ENCODE measurements at places on chromosomes 7 and 10.
A peak's percentile ranks its signal among the peaks of the same experiment; 100 is the strongest.

- no peaks in the 10 kb centered on the region for H3K27me3 ChIP-seq
- no peak for DNase-seq
- H3K27ac ChIP-seq: no peak overlapping the region
- H3K36me3 ChIP-seq: no peaks in the 10 kb centered on the region
- H3K4me3 ChIP-seq: no peak overlapping the region
Observed at GRCh38 chr7:3080106-3080505, 36.4 kb upstream of the CARD11 start.

GRCh38 chr7:891805-892204 is 15.5 kb downstream of the GET4 start:
- DNase-seq: no peak
- H3K36me3 ChIP-seq: peaks cover 63% of the 10 kb centered on the region
- no peak overlapping the region for H3K4me3 ChIP-seq

- no peak overlapping the region for H3K4me3 ChIP-seq
- no peak overlapping the region for H3K27ac ChIP-seq
- H3K27me3 ChIP-seq: no peaks in the 10 kb centered on the region
Observed at GRCh38 chr10:20995123-20995987, 98.2 kb upstream of the NEBL start.

- H3K4me3 ChIP-seq: no peak overlapping the region
- H3K27me3 ChIP-seq: peaks cover 8% of the 10 kb centered on the region
- peaks cover 42% of the 10 kb centered on the region for H3K4me1 ChIP-seq
- no peak for DNase-seq
Observed at GRCh38 chr10:102770792-102771191, 27.0 kb downstream of the WBP1L start.

GRCh38 chr7:99531354-99531765 is 20.6 kb downstream of the FAM200A start:
- H3K27ac ChIP-seq: no peak overlapping the region
- no peak overlapping the region for H3K4me3 ChIP-seq
- no peaks in the 10 kb centered on the region for H3K4me1 ChIP-seq
- DNase-seq: no peak
- no peaks in the 10 kb centered on the region for H3K27me3 ChIP-seq

- H3K27me3 ChIP-seq: no peaks in the 10 kb centered on the region
- no peak for DNase-seq
- H3K36me3 ChIP-seq: no peaks in the 10 kb centered on the region
Observed at GRCh38 chr7:158357898-158358821, 229.5 kb downstream of the PTPRN2 start.

GRCh38 chr7:36852931-36853330 is 128.6 kb upstream of the AOAH start:
- no peaks in the 10 kb centered on the region for H3K4me1 ChIP-seq
- peaks cover 20% of the 10 kb centered on the region for H3K36me3 ChIP-seq
- no peak overlapping the region for H3K27ac ChIP-seq

- no peaks in the 10 kb centered on the region for H3K4me1 ChIP-seq
- H3K27ac ChIP-seq: peak overlapping the region; percentile 1
- H3K4me3 ChIP-seq: no peak overlapping the region
Observed at GRCh38 chr10:61389887-61390286, 63.3 kb downstream of the TMEM26 start.

- no peak overlapping the region for H3K4me3 ChIP-seq
- no peak for DNase-seq
- H3K27me3 ChIP-seq: no peaks in the 10 kb centered on the region
Observed at GRCh38 chr10:19579761-19580545, 236.3 kb upstream of the PLXDC2 start.

DNA sequence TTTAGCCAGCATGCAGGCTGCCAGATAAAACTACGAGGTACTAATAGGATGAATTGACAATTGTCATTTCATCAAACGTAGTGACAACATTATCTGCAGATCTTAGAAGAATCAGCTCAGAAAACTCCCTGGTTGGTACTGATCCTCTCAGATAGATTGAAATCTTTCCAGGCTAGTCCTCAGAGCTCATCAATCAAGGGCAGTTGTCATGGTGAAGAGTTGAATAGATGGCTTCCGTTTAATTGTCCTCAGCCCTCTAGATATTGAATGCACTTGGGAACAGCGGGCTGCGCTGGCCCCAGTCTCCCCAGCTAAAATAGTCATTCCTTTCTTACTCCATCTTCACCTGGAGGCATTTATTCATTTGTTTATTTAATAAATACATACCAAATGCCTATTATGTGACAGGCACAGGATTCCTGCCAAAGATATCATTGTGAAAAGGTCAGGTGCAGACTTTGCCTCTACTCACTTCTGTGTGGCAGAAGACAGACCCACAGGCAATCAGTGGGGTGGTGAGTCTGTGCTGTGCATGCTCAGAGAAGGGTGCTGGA is 1081.6 kb downstream of the TYW1 start:
- H3K36me3 ChIP-seq: no peaks in the 10 kb centered on the region
- no peaks in the 10 kb centered on the region for H3K27me3 ChIP-seq
- no peak for DNase-seq
- H3K27ac ChIP-seq: no peak overlapping the region
- no peak overlapping the region for H3K4me3 ChIP-seq
- no peaks in the 10 kb centered on the region for H3K4me1 ChIP-seq

DNA sequence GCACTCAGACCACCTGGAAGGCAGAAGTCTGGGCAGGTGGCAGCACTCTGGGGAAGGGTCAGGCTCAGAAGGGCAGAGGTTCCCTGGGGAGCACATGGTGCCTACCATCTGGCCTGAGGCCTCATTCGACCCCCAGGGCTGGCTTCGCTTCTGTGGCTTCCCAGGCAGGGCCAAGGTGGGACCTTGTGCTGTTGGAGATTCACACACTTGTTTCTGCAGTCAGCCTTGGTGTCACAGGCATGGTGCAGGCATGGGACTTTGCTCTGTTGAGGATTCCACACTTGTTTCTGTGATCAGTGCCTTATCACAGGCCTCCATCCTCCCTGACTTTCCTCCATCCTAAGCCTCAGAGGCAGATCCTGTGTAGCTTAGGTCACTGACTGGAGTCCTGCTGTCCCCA is 11.3 kb upstream of the FAM241B start:
- no peaks in the 10 kb centered on the region for H3K36me3 ChIP-seq
- H3K4me3 ChIP-seq: no peak overlapping the region
- H3K27ac ChIP-seq: no peak overlapping the region
- no peak for DNase-seq
- no peaks in the 10 kb centered on the region for H3K4me1 ChIP-seq

- no peaks in the 10 kb centered on the region for H3K4me1 ChIP-seq
- H3K27me3 ChIP-seq: peaks cover 37% of the 10 kb centered on the region
- DNase-seq: no peak
- H3K4me3 ChIP-seq: no peak overlapping the region
- no peak overlapping the region for H3K27ac ChIP-seq
Observed at GRCh38 chr7:151206914-151207313, 3.4 kb downstream of the H2BK1 start.

GRCh38 chr10:68871105-68871711 is 29.9 kb upstream of the DDX50 start:
- H3K27me3 ChIP-seq: no peaks in the 10 kb centered on the region
- H3K4me3 ChIP-seq: no peak overlapping the region
- peaks cover 13% of the 10 kb centered on the region for H3K4me1 ChIP-seq
- H3K36me3 ChIP-seq: no peaks in the 10 kb centered on the region
- DNase-seq: no peak
- peak overlapping the region; percentile 65 for H3K27ac ChIP-seq

DNA sequence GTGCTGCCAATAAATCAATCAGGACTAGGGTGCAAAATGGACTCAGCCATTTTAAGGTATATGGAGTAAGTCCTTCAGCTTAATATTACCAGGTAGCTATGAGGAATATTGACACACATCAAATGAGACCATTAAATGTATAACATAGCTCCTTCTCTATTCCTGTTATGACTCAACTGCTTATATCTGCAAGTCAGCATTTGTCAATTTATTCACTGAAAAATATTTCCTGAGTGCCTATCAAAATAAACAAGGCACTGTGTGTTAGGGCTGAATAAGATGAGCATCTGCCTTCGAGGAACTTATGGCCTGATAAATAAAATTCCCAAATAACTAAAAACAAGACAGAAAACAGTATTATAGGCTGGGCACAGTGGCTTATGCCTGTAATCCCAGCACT is 113.8 kb downstream of the CDK6 start:
- DNase-seq: no peak
- no peak overlapping the region for H3K4me3 ChIP-seq
- peaks cover 31% of the 10 kb centered on the region for H3K4me1 ChIP-seq
- H3K27me3 ChIP-seq: no peaks in the 10 kb centered on the region
- H3K27ac ChIP-seq: peak overlapping the region; percentile 31

- no peak overlapping the region for H3K27ac ChIP-seq
- no peaks in the 10 kb centered on the region for H3K27me3 ChIP-seq
- H3K4me3 ChIP-seq: no peak overlapping the region
- no peaks in the 10 kb centered on the region for H3K36me3 ChIP-seq
- no peak for DNase-seq
Observed at GRCh38 chr10:69734797-69735468, 66.8 kb upstream of the COL13A1 start.

DNA sequence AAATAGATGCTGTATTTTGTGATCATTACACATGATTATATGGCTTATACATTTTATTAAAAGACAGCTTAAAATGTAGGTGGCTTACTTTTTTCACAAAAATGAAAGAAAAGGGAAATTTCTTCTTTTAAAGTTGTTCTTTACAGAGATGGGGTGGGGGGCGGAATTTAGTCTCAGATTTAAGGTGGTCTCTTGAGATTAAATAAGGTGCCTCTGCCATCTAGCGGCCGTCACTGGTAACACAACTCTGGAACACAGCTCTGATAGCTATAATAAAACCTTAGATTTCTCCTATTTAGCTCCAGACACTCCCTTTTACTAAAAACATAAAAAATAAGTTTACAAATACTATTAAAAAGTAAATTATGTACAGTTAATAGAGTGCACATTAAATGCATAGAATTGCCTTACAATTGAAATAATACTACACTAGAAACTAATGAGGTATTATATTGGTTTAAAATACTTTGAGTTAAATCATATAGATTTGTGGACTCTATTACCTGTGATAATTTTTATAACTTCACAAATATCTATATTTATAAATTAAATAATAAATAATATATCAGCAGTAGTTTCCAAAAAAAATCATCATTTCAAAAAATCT is 210.9 kb downstream of the DGKB start:
- DNase-seq: no peak
- H3K27ac ChIP-seq: no peak overlapping the region
- no peaks in the 10 kb centered on the region for H3K36me3 ChIP-seq
- H3K27me3 ChIP-seq: no peaks in the 10 kb centered on the region
- no peak overlapping the region for H3K4me3 ChIP-seq
- H3K4me1 ChIP-seq: no peaks in the 10 kb centered on the region

DNA sequence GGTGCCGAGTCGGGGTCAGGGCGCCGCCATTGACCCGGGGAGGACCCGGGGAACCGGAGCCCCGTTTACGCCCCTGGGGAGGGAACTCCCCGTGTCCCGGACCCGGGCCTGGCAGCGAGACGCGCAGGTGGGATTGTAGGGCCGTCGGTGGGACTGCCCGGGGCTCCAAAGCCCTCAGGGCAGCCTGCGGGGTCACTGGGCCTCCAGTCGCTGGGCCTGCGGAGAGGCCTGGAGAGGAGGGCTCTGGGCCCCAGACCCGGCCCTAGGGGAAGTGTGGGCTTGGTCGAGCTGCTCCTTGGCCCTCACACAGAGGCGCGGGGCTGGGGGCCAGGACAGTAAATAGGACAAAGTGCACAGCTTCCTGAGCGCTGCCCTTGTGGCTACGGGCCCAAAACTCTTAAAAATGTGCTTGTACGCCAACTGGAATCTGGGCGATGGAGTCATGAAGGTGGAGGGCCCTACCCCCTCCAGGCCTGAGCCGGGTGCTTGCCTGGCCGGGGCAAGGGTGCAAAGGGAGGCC is 657 bp downstream of the ECHDC3 start:
- H3K36me3 ChIP-seq: no peaks in the 10 kb centered on the region
- peak overlapping the region; percentile 93 for H3K27ac ChIP-seq
- H3K27me3 ChIP-seq: no peaks in the 10 kb centered on the region
- DNase-seq: no peak
- peaks cover 46% of the 10 kb centered on the region for H3K4me1 ChIP-seq
- peak overlapping the region; percentile 61 for H3K4me3 ChIP-seq

GRCh38 chr10:11663763-11664555 is 52.5 kb upstream of the USP6NL start:
- peak overlapping the region; percentile 84 for H3K27ac ChIP-seq
- no peak for DNase-seq
- H3K4me3 ChIP-seq: no peak overlapping the region
- H3K4me1 ChIP-seq: no peaks in the 10 kb centered on the region
- no peaks in the 10 kb centered on the region for H3K36me3 ChIP-seq

GRCh38 chr7:23889566-23889965 is 179.5 kb downstream of the STK31 start:
- no peaks in the 10 kb centered on the region for H3K4me1 ChIP-seq
- H3K4me3 ChIP-seq: no peak overlapping the region
- no peaks in the 10 kb centered on the region for H3K27me3 ChIP-seq
- no peak overlapping the region for H3K27ac ChIP-seq
- no peaks in the 10 kb centered on the region for H3K36me3 ChIP-seq
- no peak for DNase-seq

DNA sequence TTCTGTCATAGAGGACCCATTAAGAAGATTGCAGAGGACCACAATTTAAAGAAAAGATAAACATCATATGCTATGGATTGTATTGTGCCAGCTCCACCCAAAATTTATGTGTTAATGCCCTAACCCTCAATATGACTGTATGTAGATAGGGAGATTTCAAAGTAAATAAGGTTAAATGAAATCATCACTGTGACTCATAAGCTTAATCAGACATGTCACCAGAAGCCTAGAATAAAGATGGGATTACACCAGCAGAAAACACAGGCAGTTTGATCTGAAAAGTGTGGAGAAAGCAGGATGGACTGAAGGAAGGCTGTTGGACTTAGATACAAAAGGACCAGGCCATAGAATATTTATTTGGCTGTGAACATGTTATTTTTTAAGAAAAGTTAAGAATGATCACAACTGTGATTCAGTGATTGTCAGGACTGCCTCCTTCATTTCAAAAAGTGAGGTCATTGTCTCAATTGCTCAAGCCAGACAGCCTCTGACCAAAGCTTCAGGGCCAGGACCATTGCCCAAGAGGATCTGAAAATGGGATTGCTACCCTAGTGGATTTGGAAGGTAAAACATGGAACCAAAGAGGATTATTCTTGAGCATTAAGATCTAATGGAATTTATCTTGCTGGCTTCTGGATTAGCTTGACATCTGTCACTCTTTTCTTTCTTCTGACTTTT is 270.8 kb upstream of the POM121L12 start:
- no peaks in the 10 kb centered on the region for H3K27me3 ChIP-seq
- no peak overlapping the region for H3K27ac ChIP-seq
- H3K4me3 ChIP-seq: no peak overlapping the region
- DNase-seq: no peak
- H3K4me1 ChIP-seq: no peaks in the 10 kb centered on the region

DNA sequence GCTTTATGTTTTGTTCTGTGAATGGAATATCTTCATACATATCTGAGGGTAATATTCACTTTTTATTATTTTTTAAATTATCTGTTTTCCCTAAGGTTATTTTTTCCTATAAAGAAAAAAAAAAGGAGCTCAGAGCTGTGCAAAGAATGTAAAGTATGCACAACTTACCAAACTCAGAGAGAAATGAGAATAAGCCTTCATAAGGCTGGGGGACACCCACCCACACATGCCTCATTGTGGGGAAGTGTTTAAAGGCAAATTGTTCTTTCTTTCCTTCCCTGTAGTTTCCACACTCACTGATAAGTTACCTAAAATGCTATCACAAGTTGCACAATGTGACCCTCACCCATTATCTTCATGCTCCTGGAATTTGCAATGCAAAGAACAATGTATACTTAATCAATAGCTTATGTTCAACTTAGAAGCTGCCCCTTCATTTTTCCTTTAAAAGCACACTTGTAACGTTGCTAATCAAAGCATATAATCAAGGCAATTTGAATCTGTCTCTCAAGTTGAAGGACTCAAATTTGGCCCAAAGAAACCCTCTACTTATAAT is 108.1 kb downstream of the GNAT3 start:
- no peak overlapping the region for H3K4me3 ChIP-seq
- DNase-seq: no peak
- H3K36me3 ChIP-seq: no peaks in the 10 kb centered on the region
- no peaks in the 10 kb centered on the region for H3K4me1 ChIP-seq
- H3K27me3 ChIP-seq: no peaks in the 10 kb centered on the region

All from esophagus squamous epithelium (tissue), 5 donors.